Esophagus squamous epithelium (tissue), 5 donors: ENCODE measurements at places on chromosomes 11 and 22.

- DNase-seq, result no peak
Measured at GRCh38 chr22:39179841-39180335, 27.4 kb upstream of the CBX7 start.

GRCh38 chr11:16893456-16894066 lies 120.7 kb downstream of the PLEKHA7 start:
- DNase-seq, result no peak

GRCh38 chr22:23847310-23847920 lies 8.6 kb upstream of the DERL3 start:
- DNase-seq, result no peak

GRCh38 chr22:33167998-33168790 lies 110.0 kb upstream of the SYN3 start:
- no peak for DNase-seq

- no peak for DNase-seq
Measured at GRCh38 chr22:19986410-19987341, 29.9 kb downstream of the ARVCF start.

DNA sequence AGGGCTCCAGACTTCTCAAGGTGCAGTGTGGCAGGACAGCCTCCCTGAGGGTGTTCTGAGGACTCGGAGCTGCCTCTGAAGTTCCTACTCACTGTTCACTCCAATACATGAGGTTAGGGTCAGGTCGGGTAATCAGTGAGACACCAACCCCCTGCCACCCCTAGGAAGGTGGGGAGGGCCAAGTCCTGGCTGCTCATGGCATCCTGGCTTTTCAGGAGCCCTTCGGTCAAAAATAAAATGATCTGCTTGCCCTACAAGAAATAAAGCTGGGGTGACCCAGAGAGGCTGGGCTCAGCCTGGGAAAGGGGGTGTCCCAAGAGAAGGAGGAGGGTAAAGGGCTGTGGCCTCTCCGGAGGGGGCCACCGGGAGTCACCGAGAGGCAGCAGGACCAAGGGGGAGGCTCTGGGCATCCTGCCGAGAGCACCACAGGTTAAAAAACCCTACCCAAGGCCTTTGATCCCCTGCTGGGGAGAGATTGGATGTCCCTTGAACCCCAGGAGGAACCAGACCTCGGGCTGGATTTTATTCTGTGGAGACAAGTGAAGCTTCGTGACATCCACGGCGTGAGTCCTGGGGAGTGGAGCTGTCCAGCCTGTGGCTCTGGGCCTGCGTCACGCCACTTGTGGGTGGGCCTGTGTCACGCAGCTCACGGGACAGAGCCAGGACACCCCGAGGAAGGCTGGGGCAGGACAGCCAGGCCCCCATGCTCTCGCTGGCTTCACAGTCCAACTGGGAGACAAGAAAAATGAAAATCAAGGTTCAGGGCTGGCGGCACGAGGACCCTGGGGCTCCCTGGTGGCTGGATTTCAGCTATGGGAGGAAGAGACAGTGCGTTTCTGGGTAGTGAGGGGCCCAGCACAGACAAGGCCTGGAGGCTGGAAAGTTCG lies 102.2 kb upstream of the FGF3 start:
- no peak for DNase-seq
